ENCODE measurements at places on chromosomes 12 and 14. TPM values are rescaled to one million over a fixed set of nuclear protein-coding genes. Genes with fewer than 3 reads are reported as not detected.

Gene PGF
- 421 TPM for total RNA-seq

Gene EFS
- total RNA-seq: not detected

Gene VAMP1
- total RNA-seq: 4.8 TPM

Gene GPR135
- total RNA-seq: 2.3 TPM

Gene OR6C2
- total RNA-seq: not detected

Gene SRGAP1
- total RNA-seq: 6.9 TPM

All from vein endothelial cell (primary cell).